Dorsolateral prefrontal cortex (tissue), 122 donors: ENCODE measurements at places on chromosomes 1 and 21.

DNA sequence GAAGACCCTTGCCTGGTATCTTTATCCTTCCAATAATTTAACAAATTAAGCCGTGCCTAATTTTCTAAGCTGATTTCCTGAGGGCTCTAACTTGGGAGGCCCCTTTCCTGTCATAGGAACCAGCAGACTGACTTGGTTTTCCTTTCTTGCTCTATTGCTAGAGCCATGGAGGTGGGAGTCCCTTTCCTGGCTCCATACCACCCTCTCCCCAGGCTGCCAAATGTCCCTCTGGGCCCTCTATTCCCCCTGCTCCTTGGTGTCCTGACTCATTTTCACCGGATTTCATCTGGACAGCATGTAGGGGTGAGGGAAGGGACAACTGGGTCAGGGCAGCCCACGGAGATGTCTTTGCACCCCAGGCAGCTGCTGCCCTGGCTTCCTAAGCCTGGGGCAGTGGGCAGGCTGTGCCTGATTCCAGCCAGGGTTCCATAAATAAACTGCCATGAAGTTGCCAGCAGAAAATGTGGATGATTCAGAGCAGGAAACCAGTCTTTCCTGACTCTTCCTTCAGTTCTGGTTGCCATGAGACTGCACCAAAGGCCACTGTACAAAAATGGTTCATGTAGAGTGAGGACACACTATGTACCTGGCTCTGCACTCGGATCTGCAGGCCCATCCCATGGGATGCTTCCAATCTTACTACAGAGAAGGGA, 38.0 kb upstream of the SERBP1 start:
- no peak for DNase-seq

DNA sequence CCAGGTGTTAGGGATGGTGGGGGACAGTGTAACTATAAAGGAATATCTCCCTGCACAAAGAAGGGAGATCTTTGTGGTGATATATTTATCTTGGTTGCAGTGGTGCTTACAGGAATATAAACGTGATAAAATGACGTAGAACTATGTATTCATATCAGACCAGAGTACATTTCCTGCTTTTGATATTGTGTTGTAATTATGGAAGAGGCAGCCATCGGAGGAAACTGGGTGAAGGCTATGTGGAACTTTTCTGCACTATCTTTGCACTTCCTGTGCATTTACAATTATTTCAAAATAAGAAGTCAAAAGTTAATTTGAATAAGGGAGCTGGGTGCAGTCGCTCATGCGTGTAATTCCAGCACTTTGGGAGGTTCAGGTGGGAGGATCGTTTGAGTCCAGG, 37.6 kb downstream of the NDUFS5 start:
- no peak for DNase-seq

GRCh38 chr1:219927956-219928790, at the start of gene SLC30A10:
SLC30A10 (minus strand) TSS chr1:219928557; CDS start chr1:219928440, 117 bp downstream.
- peak; percentile 34 for DNase-seq

- no peak for DNase-seq
Measured at GRCh38 chr1:31624309-31624708, 6.8 kb downstream of the HCRTR1 start.

DNA sequence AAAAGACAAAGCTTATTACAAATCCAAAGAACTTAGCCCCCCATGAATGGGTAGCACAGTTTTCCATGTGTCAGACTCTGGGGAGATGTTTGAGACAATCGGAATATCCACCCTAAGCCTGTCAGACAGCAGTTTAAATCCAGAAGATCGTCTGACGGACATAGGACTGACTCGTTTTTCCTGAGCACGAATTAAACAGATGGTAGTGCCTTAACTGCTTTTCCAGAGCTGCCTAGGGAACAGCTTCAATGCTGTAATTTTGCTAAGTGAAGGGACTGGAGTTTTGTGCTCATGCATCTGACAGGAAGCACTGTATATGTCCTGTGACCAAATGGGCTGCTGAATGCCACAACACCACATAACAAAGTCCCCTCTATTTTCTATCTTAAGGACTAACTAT, 48.6 kb downstream of the PCNX2 start:
- DNase-seq = no peak

- DNase-seq = peak; percentile 85
Measured at GRCh38 chr1:84758968-84759491, 68.8 kb upstream of the SSX2IP start.

DNA sequence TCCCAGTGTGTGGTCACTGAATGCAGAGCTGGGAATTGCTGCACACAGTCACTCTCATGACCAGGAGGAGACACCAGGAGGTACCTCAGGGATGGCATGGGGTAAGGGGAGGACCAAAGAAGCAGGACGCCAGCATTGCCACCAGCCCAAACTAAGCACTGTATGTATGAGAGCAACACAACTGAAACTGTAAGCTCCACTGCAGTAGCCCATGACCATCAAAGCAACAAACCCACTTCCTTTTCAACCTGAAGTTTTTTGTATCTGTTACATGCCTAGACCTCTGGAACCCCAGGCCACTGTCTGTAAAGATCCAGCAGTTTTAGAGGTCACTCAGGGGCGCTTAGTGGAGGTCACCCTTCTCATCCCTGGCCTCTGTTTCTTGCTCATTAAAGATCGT, 164.3 kb downstream of the SETD4 start:
- DNase-seq = no peak
